ENCODE measurements at places on chromosomes 1 and 21.

GRCh38 chr1:85059563-85059962 is 11.3 kb upstream of the MCOLN3 start:
- no peak for DNase-seq

DNA sequence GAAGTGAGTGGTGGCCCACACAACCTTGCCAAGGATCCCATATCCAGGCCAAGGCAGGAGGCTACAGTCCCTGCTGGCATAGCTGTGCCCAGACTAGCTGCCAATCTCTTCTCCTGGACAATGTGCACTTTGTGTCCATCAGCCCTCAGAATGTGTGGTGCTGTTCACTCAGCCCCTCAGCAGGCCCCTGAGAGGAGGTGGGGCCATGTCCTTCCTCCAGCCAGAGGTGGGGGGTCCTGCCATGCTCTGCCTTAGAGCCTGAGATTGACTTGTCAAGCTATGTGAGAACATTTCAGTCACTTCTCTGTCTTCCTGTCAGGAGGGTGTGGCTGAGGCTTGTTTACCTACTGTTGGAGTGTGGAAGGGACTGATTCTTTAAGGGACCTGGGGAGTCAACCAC is 1.4 kb downstream of the NCF2 start:
- DNase-seq = no peak

GRCh38 chr1:93620841-93621210 is 60.8 kb downstream of the BCAR3 start:
- no peak for DNase-seq

GRCh38 chr1:174204697-174205308 is 45.5 kb downstream of the RABGAP1L start:
- DNase-seq = no peak

DNA sequence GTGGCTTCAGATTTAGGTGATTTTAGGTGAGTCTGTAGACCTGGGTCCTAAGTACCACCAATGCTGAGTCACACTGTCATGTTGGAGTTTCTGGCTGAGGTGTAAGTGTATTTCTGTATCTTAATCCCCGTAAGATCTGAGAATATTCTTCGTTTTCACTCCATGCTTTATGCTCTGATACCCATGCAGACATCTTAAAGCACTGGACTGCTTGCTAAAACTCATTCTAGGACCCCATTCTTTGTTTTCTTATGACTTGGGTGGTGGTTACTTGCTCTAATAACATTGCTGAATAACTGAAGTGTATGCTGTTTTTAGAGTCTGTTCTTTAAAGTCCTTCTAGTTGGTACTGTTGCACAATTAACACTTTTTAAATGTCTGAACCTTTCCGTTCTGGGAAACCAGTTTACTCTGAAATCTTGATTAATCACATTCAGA is 36.6 kb downstream of the CDC42 start:
- no peak for DNase-seq

GRCh38 chr1:94235189-94236012 is 2.0 kb downstream of the ARHGAP29 start:
- no peak for DNase-seq

GRCh38 chr21:45973475-45974072 is 8.0 kb upstream of the COL6A1 start:
- no peak for DNase-seq

- no peak for DNase-seq
Observed at GRCh38 chr1:232378266-232379062, 251.5 kb downstream of the SIPA1L2 start.

DNA sequence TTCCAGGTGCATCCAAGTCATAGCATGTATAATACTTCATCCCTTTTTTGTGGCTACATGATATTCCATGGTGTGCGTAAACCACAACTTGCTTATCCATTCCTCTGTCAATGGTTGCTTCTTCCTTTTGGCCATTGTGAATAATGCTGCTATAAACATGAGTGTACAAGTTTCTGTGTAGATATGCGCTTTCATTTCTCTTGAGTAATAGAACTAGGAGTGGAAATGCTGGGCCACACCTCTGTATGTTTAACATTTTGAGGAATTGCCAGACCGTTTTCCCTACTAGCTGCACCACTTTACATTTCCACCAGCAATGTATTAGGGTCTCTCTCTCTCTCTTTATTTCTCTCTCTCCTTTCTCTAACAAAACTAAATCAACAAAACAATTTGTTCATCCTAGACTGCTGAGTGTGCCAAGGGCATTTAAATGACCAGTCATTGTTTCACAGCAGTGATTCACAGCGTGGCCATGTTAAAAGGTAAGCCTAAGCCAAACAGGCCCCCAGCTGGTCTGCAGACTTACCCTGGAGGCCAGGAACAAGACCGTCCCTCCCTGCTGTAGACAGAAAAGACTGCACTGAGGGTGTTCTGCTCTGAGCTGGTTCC is 53.2 kb upstream of the LYST start:
- no peak for DNase-seq

DNA sequence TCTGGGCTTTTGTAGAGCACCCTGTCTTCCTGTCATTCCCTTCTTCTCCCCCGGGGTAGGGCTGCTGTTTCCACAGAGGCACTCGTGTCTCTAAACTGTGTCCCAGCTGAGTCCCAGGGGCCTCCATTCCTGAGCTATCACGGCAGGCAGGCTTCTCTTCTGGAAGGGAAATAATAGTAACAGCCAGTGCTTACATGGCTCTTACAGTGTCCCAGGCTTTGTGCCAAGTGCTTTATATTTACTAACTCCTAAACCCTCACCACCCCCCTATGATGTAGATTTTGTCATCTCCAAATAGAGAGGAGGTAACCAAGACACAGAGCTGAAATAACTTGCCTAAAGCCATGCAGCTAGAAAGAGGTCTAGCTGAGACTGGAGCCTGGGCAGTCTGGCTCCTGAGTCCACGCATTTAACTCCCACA is 1.4 kb upstream of the CELF3 start:
- no peak for DNase-seq

DNA sequence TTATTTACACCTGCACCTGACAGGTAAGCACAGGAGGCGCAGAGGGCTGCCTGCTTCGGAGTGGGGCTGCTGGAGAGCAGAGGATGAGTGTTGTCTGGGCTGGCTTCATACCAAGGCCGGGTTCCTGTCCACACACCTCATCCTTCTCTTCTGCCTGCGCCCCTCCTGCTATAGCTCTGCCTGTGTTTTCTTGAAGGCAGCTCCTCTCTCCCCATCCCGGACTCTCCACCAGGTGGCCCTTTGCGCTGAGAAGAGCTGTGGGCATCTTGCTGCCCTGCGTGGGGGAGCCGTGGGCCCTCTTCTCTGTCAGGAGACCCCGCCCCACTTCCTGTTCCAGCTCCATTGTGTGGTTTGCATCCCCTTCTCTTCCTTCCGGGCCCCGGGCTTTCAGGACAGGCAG is 35.0 kb downstream of the ARHGEF10L start:
- DNase-seq = no peak

- DNase-seq = no peak
Observed at GRCh38 chr1:161982507-161982895, 41.2 kb downstream of the OLFML2B start.

- DNase-seq = no peak
Observed at GRCh38 chr1:163657719-163658118, 336.0 kb downstream of the NUF2 start.

- DNase-seq = no peak
Observed at GRCh38 chr1:951364-951763, 7.7 kb downstream of the NOC2L start.

- DNase-seq = no peak
Observed at GRCh38 chr1:79129914-79130313, 123.4 kb upstream of the ADGRL4 start.

- DNase-seq = no peak
Observed at GRCh38 chr1:234851450-234852438, 241.8 kb upstream of the IRF2BP2 start.

DNA sequence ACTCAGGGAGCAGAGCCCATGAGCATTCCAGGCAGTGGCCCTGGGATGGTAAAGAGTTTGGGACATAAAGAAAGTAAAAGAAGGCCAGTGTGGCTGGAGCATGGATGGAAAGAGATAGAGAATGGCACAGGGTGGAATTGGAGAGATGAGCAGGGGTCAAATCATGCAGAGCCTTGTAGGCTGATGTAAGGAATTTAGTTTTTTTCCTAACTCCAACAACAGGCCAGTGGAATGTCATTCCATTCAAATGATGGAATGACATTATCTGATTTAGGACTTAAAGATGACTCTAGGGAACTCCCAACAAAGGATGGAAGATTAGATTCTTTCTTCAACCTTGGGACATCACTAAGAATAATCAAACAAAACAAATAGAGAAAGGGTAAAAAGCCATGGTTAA is 12.8 kb upstream of the S100A2 start:
- DNase-seq = no peak

- DNase-seq = no peak
Observed at GRCh38 chr1:2548068-2548589, 8.0 kb upstream of the TNFRSF14 start.

DNA sequence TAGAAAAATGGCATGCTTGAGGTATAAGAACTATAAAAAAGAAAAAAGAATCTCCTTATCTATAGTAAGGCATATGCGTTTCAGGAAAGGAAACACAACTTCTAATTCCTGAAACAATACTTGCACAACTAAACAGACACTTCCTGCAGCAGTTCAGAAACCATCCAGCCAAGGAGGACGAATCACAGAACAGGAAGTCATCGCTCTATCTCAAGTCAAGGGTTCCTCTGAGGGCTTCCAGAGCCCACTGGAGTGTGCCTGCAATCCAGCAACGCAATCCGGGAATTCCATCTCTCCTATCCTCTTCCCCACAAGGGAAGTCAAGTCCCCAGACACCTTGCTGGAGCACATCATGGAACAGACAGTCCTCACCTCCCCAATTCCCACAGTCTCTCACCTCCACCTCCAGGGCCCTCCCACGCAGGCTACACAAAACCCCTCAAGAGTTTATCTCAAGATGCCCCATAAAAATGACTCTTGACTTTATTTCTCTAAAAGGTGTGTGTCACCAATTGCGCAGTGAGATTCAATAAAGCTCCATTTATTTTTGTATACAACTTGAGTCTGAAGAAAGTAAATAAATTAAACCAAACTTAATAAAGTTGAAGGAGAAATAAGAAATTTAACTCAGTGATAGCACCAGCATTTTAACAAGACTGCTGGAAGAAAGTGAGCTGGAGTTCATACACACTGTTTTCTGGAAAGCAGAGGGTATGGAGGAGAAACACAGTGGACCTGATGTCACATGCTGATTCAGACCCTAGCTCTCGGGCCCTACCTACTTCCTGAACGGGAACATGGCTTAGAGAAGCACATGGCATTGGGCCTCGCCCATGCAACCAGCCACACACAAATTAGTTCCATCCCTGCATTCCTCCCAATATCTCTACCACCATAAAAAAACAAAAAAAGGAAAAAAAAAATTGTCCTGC is 39.9 kb downstream of the SIPA1L2 start:
- DNase-seq = no peak

- no peak for DNase-seq
Observed at GRCh38 chr1:3454811-3455618, 550 bp downstream of the ARHGEF16 start.

GRCh38 chr21:35266546-35266945 is 217.4 kb upstream of the RUNX1 start:
- no peak for DNase-seq

DNA sequence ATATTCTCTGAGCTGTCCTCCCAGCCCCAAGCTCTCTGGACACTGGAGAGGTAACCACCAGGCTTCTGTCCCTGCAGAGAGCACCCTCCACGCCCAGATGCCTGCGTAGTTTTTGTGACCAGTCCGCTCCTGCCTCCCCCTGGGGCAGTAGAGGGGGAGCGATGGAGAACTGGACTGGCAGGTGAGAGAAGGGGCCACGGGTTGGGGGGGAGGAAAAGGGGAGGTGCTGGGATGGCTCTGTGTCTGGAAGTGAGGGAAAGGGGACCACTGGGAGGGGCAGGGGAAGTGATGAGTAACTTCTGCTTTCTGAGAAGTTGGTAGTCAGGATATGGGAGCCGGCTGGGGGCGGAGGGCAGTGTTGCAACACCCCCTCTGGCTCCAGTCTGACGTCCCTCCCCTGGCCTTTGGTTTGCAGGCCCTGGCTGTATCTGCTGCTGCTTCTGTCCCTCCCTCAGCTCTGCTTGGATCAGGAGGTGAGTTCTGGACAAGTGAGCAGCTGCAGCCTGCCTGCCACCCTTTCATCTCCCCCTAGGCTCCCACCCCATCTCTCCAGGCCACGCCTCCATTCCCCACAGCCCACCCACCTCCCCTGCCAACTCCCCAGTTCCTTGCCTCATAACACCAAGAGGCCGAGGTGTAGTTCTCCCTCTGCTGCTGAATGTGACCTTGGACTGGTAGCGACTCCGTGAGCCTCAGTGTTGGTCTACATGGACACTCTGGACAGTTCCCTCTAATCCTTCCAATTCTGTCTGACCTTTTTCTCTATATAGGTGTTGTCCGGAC is 3.1 kb downstream of the ADAMTSL4 start:
- DNase-seq = no peak

DNA sequence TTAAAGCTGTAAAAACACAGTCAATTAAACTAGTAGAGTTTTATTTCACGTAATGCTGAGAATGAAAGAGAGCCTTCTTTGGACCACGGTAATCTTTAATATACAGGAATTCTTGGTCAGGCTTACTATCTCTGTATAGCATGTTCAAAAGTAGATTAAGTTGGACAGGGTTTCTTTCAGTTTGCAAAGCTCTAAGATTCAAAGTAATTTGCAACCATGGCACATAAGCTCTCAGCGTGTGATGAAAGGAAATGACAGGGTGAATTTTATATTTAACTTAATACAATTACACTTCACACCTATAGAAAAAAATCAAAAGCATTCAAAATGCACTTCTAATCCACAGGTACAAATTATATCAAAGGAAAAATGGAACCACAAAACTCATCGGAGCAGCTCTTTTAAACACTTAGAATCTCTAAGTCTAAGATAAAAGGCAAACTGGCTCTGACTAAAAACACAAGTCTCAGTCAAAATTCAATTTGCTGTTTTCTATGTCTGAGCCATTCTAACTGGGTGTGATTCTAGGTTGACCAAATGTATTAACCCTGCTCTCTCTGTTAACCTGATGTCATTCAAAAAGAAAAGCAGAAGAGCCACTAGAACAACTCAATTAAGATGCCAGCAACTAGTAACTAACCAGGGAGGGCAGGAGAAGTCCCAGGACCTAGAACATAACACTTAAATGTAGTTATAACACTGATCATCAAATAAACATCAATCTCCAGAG is 147.7 kb downstream of the RERE start:
- DNase-seq = no peak

DNA sequence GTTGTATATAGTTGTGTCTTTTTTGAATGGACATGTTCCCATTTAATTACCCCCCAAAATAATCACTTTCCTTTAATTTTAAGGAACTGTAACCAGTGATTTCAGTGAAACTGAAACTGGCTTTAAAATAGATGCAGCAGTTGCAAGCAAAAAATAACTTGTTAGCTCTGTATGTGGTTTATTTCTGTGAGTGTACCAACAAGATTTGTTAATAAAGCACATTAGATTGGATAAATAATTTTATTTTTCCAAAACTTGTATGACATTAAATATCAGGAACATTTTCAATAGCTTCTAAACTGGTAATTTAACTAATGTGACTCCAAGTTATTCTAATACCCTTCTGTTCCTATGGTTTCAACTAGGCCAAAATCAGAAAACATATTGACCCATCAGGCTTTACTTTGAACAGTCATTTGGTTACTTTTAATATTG is 184.3 kb upstream of the CACYBP start:
- DNase-seq = no peak
